ENCODE measurements at places on chromosomes 3 and 15.

- no peak for DNase-seq
Observed at GRCh38 chr15:71044006-71044405, 71.3 kb upstream of the THSD4 start.

DNA sequence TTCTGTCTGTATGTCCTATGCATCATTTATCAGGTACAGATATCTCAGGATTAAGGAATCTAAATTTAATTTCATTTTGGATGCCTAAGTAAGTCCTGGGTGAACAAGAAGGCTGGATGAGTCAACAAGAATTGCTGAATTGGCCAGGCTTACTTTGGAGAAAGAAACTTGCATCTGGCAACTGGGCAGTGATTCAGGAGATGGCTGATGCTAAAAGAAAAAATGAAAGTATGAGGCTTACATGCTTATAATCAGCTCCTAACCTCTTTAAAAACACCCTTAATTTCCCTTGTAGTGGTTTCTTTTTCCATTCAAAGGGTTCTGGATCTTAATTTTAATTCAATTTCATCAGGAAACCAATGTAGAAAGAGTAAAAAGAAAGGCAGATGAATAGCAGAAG is 228.8 kb upstream of the PEX5L start:
- no peak for DNase-seq

DNA sequence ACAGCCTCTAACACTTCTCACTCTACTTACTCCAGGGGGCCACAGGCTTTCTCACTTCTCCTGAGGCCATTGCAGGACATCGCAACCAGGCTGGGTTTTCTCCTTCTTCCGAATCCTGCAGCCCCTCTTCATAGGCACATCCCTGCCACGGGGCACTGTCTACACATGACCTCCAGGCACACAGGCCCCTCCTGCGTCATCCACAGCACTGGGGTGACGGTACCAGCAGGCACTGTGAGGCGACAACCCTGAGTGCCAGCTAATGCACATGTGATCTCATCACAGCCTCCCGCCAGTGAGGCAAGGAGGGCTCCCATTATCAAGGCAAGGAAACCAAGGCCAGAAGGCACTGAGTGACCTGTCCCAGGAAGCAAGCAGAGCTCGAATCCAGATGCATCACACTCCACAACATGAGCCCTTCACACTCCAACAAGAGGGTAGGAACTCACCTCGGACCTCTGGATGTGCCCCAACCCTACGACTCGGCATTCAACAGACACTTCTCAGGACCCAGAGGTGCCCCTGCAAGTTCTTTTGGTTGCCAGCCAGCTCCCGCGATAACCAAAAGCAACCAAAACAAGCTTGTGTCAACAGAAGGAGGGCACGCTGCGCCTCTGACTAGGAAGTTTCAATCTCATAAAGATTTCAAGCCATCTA is 16.7 kb downstream of the FAM174B start:
- DNase-seq, result no peak

GRCh38 chr3:125085166-125085565 is 29.4 kb upstream of the HEG1 start:
- DNase-seq, result no peak

GRCh38 chr3:38354588-38355330 is 8.2 kb downstream of the XYLB start:
- no peak for DNase-seq

GRCh38 chr3:184459355-184459754 is 79.5 kb downstream of the CHRD start:
- no peak for DNase-seq

- DNase-seq, result no peak
Observed at GRCh38 chr3:78765671-78766485, 1001.9 kb downstream of the ROBO1 start.
